Ammon's horn (tissue), 1 donor: ENCODE measurements at places on chromosomes 11 and 22.

DNA sequence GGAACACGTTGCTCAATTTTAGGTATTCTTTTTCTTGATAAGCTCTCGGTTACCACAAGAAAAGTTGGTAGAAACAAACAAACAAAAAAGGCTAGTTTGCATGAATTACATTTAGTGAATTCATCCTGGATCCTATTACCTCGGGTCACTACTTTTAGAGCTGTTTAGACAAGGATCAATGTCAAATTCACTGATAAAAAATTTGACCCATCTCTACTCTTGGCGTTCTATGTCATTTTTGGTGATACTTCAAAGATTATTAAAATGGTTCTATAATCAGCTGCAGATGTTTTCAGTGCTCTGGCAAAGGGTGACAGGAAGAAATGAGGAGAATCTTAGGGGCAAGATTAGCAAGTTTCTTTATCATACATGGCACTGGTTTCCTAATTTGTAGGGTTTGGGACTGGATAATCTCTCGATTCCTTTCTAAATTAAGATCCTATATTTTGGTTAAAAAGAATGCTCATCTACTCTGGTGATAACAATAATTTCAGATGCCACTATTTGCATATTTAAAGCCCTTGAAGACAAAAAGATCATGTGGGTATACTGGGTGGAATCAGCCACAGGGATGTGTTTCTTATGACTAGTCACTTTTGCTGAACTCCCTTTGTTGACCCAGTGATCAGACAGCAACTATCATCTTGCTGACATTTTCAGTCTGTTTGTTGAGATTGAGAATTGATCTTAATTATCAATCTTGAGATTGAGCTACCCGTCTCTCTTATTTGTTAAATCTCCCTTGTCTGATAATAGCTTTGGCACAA is 442.9 kb downstream of the AASDHPPT start:
- no peak for DNase-seq

GRCh38 chr11:86509588-86509974 is 134.9 kb downstream of the CCDC81 start:
- DNase-seq: no peak

DNA sequence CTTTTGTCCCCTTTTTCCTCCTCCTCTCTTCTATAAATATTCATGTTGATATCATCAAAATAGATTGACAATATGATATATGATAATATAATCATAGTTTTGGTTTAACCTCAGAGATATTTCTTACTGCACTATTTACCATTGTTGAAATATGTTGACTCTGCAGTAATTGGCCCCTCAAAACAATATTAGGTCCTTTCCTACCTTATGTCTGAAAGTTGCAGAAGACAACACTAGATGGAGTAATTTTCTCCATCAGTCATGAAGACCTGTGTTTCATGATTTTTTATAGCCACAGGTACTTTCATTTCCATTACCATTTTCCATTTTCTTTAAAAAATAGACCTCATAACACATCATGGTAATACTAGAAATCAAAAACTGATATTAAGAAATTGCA is 284.4 kb downstream of the LUZP2 start:
- no peak for DNase-seq

DNA sequence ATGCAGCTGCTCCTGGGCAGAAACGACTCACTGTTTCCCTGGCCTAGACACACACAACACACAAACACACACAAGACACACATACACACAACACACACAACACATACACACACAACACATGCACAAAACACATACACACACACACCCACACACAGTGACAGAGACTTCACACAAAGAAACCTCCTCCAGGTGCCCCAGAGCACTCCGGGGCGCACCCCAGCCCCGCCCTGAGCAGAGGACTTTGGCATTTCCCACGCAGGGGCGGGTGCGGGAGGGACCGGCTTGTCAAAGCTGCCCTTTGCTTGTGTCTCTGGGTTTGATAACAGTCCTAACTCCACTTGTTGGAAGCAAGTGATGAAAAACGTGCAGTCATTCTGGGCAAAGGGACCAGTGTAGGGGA is 6.5 kb downstream of the APOBEC3A start:
- no peak for DNase-seq

DNA sequence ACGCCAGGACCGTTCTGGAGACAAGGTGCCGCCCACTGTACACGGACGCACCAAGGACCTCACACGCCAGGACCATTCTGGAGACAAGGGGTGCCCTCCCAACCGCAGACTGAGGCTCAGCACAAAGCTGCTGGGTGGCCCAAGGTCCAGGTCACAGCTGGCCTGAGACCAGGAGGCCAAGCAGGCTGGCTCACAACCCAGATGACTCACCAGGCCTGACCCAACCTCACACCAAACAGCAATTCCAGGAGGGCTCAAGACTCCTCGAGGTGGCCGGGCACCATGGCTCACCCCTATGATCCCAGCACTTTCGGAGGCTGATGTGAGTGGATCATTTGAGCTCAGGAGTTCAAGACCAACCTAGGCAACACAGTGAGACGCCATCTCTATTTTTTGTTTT is 14.8 kb downstream of the BRD1 start:
- DNase-seq: no peak

DNA sequence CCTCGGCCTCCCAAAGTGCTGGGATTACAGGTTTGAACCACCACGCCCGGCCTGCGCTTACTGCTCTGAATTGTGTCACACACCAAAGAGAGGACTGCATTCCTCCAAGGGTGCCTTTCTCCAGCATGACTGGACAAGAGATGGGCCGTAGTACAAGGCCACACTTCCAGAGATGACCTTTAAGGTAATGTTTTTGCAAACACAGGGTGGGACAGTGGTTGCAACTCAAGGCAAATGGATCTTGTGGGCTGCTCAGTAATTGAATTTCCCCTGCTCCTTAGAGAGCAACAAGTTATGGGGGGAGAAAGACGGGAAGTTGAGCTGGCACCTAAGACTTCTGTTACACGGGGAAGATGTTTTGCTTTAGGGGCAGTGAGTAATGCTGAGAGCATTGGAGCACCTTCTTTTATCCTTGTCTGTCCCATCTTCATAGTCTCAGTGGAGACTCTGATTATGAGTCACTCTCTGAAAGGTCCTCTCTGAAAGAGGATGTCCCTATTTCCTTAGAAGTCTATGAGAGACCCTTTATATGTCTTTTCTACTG is 66.3 kb downstream of the C11orf91 start:
- no peak for DNase-seq

GRCh38 chr11:116513894-116514293 is 258.9 kb downstream of the BUD13 start:
- no peak for DNase-seq

DNA sequence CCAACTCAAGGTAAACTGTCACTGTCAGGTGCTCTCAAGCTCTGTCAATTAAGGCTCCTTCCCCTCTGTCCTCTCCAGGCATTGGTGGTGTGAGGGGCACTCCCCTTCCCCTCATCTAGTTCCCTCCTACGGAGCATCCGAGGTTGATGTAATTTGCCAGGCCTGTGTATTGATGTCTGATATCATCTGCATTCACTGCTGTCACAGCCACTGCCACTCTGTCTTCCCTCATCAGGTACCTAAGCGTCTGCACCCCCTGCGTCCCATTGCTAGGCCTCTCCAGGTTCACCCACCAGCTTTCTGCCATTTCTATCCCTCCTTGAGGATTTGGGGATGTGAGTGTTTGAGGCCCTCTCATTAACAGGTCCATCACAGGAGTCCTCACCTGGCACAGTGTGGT is 50.0 kb upstream of the SYT13 start:
- no peak for DNase-seq

- DNase-seq: no peak
Measured at GRCh38 chr11:68354148-68354872, 41.9 kb downstream of the LRP5 start.
